ENCODE measurements at places on chromosomes 2 and 18.

DNA sequence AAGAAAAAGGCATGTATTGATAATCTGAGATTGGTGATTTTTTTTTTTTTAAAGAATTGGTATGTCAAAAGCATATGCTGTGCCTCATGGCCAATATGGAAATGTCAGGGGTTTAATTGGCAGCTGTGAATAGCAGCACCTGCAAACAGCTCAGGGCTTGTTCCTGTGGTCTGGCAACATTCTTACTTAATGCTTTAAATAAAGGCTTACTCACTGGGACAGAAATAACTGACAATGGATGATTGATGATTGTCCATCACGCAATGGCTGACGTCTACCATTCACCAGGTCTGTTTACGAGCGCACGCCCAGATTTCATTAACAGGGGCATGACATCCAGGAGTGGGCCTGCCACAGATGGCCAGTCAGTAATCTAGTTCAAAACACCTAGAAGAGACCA, 66.7 kb downstream of the ETAA1 start:
- peak; percentile 92 for DNase-seq

DNA sequence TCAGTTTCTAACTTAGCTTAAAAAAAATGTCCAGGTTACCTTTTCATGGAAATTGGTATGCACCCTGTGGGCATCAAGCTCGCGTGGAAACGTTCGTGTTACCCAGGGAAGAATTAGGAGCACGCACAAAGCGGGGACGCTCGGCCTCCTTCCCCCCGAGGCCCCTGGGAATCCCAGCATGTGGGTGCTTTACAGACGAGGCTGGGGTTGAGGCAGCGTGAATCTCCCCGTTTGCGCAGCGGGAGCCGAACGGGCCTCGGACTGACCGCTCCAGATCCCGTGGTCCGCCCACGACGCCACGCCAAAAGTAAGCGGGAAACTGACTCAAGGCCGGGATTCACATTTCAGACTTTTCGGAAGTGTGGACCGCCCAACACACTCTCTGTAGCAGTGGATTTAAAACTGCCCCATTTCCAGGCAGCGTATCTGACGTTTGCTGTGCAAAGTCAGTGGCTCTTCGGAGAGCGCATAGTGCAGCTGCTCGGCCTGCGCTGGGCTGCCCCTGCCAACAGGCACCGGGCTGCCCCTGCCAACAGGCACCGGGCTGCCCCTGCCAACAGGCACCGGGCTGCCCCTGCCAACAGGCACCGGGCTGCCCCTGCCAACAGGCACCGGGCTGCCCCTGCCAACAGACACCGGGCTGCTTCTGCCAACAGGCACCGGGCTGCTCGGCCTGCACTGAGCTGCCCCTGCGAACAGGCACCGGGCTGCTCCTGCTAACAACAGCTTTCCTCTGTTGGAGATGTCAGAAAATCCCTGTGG, 49.7 kb downstream of the SH3YL1 start:
- DNase-seq = no peak

GRCh38 chr2:42328148-42328833, 32.7 kb downstream of the COX7A2L start:
- no peak for DNase-seq

GRCh38 chr2:178395941-178396570, 54.9 kb downstream of the PRKRA start:
- no peak for DNase-seq

DNA sequence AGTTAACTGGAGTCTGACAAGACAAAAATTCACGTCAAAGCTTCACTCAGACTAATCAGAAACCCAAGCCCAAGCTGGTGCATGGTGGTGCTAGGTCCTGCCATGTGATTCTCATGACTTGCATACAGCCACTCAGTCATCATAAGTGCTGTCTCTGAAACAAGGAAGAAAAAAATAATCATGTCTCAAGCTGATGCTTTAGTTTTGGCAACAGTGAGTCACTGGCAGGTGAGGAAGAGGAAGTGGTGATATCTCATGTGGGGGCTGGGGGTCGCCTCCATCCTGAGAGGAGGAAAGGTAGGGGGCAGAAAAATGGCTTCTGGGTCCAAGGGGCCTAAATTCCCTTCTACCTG, 136.3 kb downstream of the TMEM163 start:
- DNase-seq = no peak

GRCh38 chr18:41613003-41613609, 341.9 kb upstream of the PIK3C3 start:
- DNase-seq = no peak

- no peak for DNase-seq
Measured at GRCh38 chr18:4547126-4547525, 92.0 kb upstream of the DLGAP1 start.

DNA sequence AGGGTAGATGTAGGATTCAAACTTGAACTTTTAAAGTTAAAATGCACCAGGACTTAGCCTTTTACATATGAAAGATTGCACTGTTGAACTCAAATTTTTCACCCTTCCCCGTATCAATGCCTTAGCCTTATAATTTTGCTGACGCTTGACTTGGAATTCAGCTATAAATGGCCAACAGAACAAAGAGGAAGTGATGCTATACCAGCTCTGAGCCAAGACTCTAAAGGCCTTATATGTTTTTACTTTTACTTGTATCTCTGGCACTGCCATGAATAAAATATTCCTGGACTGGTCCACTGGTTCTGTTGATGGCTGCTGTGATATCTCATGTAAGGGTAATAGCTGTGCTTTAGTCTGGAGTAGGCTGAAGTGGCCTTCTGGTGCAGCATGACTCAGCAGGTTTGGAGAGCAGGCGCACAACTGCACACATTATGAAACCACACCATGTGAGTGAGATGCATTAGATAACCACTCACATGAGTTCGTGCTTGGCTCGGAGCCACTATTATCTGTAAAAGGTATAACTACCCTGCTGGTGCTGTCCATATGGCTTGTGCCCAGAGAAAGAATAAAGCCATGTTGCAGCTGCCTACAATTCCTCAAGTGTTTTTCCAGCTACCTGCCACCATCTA, 8.4 kb upstream of the IER3IP1 start:
- no peak for DNase-seq

DNA sequence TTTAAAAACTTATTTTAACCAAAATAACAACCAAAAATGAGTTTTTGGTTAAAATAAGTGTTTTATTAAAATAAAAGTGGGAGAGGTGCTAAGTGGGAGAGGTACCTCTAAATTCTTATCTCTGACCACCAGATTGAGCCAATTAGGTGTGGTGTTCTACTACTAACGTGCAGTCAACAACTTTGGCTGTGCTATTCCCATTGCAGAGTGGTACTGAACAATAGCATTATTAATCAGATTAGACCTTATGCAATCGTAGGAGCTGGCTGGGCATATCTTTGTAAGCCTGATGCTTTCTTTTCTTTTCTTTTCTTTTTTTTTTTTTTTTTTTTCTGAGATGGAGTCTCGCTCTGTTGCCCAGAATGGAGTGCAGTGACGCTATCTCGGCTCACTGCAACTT, 38.9 kb downstream of the RAB27B start:
- no peak for DNase-seq

- no peak for DNase-seq
Measured at GRCh38 chr2:185132501-185133041, 534.2 kb downstream of the ZNF804A start.

GRCh38 chr2:152609699-152610098, 107.6 kb downstream of the PRPF40A start:
- no peak for DNase-seq

DNA sequence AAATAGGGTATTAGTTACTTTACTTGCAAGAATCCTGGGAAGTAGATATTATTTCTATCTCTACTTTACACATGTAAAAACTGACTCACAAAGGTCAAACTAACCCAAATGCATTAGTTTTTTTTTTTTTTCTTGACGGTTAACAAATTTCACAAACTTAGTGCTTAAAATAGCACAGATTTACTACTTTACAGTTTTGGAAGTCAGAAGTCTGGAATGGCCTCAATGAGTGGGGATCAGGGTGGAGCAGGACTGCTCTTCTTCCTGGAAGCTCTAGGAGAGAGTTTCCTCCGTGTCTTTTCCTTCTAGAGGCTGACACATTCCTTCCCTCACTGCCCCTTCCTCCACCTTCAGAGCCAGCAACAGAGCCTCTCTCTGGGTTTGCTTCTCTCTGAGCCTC, 117.2 kb downstream of the COL6A3 start:
- no peak for DNase-seq

- no peak for DNase-seq
Measured at GRCh38 chr18:50469380-50469781, 90.5 kb upstream of the MAPK4 start.

DNA sequence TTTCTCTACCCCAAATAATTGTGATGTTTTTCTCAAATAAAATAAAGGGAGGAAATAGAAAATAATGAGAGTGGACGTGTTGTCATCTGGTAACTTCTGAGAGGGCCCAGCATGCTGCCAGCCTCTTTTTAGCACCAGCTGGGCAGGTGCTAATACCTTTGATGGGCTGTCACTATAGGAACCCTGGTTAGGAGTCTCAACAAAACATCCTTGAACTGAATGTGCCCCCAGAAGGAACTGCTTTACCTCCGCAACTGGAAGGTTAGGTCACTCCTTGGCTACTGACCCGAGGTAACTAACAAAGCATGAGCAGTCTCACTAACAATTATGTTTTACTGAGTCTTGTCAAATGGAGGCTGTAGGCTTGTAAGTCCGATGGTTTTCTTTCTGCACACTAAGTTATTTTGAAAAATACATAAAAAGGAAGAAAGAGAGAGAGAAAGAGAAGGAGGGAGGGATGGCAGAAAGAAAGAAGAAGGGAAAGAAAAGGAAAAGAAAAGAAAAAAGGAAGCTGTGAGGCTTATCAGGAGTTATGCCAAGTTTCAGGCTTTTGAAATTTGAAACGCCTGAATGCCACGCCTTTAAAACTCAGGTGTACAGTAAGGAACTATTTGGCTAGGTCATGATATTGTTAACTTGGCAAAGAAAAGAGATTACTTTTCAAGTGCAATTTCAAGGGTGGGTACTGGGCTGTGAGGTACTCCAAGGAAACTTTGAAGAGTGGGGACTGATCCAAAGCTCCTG, 91.0 kb downstream of the TGIF1 start:
- DNase-seq = no peak

DNA sequence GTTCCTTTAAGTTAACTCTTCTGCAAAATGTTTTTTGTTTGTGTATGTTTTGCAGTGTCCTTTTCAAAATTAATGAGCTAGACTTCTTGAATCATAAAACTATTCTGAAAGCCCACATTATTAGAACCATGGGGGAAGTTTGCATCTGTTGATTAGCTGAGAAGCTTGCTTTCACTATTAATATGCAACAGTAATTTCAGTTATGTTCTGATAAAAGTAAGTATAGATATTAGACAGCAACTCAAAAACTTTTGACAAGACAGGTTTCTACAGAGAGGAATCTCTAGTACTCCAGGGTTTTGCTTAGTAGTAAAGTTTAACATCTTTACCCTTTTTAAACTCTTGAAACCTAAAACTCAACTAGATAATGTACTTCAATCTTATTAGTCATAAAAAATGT, 147.8 kb downstream of the UBE2E3 start:
- DNase-seq = no peak

GRCh38 chr2:25494616-25495015, 152.9 kb upstream of the DNMT3A start:
- DNase-seq = no peak

GRCh38 chr2:189685540-189686229, 11.2 kb downstream of the ANKAR start:
- DNase-seq = no peak

DNA sequence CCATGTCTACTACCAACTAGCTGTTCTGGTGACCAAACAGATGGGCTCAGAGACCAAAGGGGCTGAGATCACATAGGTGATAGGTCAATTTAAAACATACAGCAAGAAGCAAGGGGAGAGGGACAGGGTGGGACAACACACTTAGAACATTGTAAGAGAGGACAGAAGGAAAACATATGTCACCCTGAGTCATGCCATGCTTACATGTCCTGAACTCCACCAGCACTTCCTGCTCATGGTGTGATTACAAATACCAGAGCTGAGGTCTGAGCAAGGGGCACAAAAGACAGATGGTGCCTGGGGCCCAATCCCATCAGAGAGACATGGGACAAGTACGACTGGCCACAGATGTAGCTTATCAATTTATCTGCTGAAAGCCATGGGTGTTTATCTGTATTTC, 28.7 kb upstream of the GALNT14 start:
- DNase-seq = no peak

- no peak for DNase-seq
Measured at GRCh38 chr2:193428336-193428818, 1233.6 kb upstream of the TMEFF2 start.

GRCh38 chr2:206086716-206087350, 859 bp upstream of the INO80D start:
- no peak for DNase-seq

GRCh38 chr2:128613351-128613750, 294.7 kb upstream of the HS6ST1 start:
- DNase-seq = no peak

- DNase-seq = peak; percentile 78
Measured at GRCh38 chr18:8424917-8425725, 184.1 kb upstream of the RAB12 start.

DNA sequence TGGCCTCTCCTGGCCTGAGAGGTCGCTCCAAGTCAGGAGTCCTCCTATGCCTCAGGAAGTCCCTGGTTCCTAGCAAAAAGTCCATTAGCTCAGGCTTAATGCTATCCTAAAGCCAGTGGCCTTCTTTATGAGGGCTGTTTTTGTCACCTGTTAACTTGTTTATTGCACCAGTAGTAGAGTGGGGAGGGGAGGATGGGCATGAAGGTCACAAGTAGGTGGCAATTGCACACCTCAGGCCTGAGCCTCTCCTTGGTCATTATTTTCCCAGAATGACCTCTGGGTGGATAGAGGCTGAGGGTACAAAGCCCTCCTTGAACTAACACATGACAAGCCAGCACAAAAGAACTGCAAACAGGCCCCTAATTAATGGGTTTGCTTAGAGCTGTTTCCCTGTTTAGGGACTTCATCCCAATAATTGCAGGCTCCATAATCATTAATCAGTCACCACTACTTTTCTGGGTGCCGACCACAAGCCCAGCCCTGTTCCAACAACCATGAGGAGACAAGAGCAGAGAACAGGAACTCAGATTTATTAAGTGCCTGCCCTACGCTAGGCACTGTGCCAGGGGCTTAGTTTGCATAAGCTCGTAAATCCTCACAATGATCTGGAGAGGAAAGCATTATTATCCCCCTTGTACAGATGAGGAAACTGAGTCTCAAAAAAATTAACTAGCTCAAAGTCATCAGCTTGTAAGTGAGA, 123.0 kb upstream of the PKDCC start:
- no peak for DNase-seq

- DNase-seq = peak; percentile 41
Measured at GRCh38 chr2:10285556-10286198, 17.0 kb upstream of the HPCAL1 start.

DNA sequence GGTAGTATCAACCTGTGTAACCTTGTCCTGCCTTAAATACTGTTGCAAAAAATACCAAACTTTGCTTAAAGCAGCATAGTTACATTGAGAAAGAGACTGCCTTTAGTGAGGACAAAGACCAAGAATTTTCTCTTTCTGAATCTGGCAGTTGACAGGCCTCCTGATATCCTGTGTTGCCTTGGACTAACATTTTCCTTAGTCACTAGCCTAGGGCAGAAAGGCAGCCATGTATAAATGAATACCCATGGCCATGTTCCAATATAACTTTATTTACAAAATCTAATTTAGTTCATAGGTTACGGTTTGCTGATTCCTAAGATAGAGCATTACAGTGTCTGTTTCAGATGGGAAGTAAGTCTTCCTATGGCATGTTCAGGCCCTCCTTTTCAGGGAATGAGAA, 895.4 kb downstream of the CNTNAP5 start:
- no peak for DNase-seq

- DNase-seq = no peak
Measured at GRCh38 chr2:36792951-36793350, 96.4 kb downstream of the VIT start.

GRCh38 chr2:203548887-203549286, 13.8 kb upstream of the RAPH1 start:
- no peak for DNase-seq

GRCh38 chr2:1494906-1495305, 81.6 kb downstream of the TPO start:
- no peak for DNase-seq

All from RWPE1 (cell line).